Cardiac fibroblast (primary cell): ENCODE measurements at places on chromosomes 3 and 15.

GRCh38 chr15:52150043-52150825 lies 37.7 kb upstream of the BCL2L10 start:
- no peak for DNase-seq

DNA sequence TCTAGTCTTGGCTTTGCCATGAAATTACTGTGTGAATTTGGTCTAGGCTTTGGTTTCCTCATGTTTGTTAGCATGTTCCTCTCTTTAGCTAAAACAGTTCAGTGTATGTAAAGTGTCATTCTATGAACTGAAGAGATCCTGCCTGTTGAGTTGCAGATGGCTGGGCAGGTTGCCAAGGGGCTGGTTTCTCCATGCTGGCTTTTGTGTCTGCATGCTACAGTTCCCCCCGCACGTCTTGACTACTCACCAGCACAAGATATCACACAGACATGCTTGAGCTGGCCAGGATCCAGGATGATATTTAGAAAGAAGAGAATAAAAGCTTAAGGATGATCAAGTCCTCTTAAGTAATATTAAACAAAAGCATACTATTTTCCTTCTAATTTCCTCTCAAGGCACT lies 90.2 kb downstream of the CERS3 start:
- DNase-seq = peak; percentile 11

- DNase-seq = no peak
These were observed 234.7 kb upstream of the LYSMD4 start for GRCh38 chr15:99967841-99968371.

- peak; percentile 9 for DNase-seq
These were observed 96.7 kb upstream of the MYZAP start for GRCh38 chr15:57495041-57495440.

DNA sequence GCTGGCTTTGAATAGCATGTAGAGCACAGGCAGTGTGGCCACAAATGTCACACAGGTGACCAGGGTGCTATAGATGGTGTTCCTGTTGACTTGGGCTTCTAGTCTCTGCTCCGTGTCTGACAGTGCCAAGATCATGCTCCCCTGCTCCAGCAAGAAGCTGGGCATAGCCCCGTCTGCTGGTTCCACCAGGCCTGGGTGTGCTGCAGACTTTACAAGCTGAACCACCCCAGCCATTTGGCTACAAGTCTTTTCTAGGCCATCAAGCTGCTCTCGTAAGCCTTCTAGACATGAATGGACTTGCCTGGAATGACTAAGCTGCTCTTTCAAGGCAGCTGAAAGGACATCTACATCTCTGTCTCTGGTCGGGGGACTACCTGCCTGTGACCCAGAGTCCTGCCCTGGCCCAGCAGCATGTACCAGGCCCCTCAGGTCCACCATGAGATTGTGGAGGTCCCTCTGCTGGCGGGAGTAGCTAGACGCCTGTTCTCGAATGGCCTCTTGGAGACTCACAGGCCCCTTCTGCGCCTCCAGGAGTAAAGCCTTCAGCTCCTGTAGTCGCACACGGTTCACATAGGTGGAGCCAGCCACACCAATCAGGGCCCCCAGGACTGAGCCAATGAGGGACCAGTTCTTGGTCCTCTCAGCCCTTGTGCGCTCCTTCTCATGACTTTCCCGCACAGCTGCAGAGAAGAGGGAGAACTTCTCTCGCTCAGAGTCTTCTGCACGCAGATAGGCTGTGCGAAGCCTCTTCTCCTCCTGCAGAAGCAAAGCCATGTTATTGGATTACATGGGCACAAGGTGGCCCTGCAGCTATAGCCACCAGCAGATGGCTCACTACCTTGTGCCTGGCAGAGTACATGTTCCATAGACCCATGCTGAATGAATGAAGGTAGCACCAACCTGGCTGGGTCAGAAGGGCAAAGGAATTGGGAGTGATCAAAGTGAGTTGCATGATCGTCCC lies 2.8 kb upstream of the PLXNB1 start:
- DNase-seq = no peak

GRCh38 chr3:56837196-56837955 lies 35.6 kb upstream of the ARHGEF3 start:
- no peak for DNase-seq

- no peak for DNase-seq
These were observed 19.2 kb downstream of the SLC41A3 start for GRCh38 chr3:126064627-126065258.

DNA sequence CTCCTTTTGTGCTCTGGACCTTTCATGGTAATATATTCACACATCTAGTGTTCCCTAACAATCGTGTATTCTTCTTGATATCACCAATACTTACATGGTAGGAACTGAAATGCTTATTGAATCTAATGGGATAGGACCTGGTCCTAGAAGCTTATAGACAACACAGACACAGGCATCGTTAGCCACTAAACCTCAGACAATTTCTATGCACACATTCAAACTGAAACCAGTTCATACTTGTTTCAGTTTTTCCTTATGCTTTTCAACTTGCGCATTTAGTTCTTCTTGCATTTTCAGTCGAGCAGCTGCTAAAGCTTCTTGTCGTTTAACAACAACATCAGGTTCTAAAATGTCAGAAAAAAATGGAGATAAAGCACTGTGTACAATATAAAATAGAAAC lies 2.3 kb downstream of the SELENOS start:
- DNase-seq = no peak

DNA sequence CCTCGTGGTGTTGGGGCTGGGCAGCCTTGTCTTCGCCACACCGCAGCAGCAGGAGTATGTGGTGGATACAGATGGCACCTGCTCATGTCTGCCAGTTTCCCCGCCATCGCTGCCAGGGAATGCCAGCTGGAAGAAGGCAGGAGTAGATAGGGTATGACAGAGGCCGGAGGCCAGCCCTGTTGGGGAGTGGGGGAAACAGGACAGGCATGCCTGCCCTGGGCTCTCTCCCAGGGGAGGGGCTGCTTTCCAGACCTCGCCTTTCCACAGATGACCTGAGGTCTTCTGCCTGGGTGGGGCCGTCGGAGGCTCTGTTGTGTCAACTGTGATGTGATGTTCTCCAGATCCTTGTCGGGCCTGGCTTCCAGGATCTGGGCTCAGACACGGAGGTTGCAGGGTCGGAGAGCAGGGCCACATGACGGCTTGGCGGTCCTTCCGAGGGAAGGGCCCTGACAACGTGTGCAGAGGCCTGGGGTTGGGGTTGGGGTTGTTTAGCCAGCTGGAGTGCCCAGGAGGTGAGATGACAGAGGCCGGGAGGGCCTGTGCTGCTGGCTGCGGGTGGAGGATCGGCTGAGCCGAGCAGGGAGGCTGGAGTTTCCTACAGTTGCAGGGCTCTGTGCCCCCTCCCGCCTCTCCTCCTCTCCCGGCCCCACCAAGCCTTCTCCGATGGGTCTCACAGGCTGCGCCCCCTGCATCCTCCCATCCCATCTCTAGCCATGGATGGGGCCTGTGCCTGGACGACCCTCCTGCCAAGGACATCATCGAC lies 102.0 kb downstream of the TBC1D2B start:
- no peak for DNase-seq

GRCh38 chr3:39347586-39347876 lies 18.0 kb downstream of the CCR8 start:
- no peak for DNase-seq

DNA sequence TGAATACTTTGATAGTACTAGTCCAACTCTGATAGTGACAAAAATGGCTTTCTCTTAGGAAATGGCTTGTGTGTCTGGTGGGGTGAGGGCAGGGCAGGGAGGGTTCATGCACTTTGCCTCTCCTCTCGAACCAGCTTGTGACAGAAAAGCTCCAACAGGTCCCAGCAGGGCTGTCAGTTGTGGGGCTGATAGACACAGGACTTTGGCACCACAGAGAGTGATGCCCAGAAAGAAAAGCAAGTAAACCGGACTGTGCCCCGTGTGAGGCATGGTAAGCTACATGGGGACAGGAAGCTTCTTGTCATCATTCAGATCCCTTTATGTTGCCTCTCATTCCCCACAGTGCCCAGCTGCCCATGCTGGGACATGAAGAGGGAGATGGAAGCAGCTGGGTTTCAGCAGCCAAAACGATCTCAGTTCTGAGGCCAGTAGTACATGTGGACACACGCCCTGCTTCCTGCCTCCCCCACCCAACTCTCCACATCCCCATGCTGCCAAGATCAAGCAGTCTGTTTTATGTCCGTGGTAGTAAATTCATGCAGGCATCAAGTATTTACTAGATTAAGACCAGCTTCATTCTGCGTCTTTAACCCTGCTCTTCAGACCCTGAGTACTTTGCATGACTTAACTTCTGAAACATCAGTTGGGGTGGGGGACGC lies 29.7 kb upstream of the LIPC start:
- peak; percentile 59 for DNase-seq

- peak; percentile 60 for DNase-seq
These were observed 7.0 kb upstream of the CTSH start for GRCh38 chr15:78951841-78952238.

DNA sequence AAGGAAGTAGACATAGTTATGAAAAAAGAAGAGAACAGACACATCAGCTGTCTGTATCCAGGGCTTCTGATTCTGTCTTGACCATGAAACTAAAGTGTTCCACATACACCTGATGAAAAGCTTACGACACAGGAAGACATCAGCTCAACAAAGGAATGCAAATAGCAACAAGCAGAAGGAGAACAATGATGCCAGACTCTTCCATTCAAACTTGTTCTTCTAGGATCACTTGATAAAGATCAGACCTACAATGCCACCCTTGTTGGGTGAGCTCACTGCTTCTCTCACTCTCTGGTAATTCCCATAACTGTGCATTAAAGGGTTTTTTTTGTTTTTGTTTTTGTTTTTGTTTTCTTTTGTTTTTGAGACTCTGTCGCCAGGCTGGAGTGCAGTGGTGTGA lies 49.7 kb downstream of the GATM start:
- no peak for DNase-seq

GRCh38 chr15:66165856-66166255 lies 87.7 kb downstream of the MEGF11 start:
- no peak for DNase-seq

DNA sequence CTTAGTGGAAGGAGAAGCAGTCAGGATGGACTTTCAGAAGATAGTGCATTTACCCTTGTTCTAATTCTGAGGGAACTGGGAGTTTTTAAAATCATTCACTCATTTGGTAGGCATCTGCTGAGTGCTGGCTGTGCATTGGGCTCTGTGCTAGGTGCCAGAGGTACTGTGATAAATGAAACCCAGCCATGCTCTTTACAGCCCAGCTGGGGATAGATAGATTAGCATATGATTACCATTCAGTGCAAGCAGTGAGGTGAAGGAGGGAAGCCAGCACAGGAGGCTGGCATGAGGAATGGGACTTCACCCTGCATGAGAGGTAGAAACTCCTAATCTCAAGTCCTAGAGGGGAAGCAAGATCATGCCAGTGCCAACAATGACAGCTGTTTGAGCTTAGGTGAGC lies 361.9 kb upstream of the TRIM42 start:
- DNase-seq = no peak

DNA sequence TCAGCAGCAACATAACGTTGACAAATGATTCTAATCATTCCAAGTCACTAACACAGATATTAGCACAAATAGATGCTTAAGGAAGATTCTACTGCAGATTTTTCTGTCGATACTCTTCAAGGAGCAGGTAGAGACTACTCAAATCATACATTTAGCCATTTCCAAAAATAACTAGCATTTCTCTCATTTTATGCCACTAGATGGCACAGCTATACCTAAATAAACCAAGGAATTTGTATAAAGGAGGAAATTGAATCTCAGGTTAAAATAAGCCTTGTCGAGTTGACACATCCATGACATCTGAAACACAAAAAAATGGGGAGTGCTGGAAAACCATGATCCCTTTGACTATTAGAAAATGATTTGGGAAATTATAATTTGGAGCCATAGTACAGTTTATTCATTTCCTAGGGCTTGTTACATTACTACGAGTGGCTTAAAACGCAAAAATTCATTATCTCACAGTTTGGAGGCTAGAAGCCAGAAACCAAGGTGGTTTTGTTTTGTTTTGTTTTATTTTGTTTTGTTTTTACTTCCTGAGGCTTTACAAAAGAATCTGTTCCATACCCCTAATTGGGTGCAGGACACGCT lies 59.5 kb upstream of the STRIT1 start:
- peak; percentile 57 for DNase-seq
